ENCODE measurements at places on chromosomes 12 and 14.

DNA sequence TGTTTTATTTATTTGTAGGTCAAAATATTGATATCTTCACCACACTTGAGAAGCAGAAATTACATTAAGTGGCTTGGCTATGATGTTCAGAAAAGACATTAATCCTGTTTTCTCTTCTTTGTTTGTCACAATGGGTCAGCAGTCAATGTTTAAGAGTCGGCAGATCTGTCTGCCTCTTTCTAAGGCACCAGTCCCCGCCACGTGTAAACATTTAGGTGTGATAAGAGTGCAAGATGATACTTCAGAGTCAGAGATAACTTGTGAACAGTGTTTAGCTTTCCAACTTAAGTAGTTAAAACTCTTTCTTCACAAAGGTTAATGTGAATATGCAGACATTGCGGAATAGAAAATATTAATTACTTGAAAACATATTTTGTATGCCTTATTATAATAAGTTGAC, 160.9 kb downstream of the OTOGL start:
- DNase-seq: no peak

GRCh38 chr12:127941332-127941731, 325.6 kb upstream of the TMEM132C start:
- DNase-seq: no peak

DNA sequence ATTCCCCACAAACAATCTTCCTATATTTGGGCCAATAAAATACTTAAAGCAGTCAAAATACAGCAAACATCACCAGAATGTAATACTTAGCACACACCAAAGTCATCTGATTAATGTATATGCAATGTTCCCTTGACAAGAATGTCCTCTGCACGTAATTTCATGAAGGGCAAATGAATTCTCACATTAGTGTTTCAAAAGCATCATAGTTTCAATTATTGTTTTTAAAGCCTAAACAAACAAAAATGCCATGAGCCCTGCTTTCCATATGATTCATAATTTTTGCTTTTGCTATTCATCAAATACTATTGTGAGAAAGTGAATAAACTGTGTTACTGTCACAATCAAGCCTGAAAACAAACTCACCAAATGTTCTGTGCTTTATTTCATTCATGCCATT, 156.0 kb downstream of the EPS8 start:
- DNase-seq: no peak

GRCh38 chr14:76828339-76829012, 2.3 kb downstream of the LRRC74A start:
- DNase-seq: no peak

GRCh38 chr12:65828711-65829339, 4.5 kb downstream of the HMGA2 start:
- DNase-seq: no peak

DNA sequence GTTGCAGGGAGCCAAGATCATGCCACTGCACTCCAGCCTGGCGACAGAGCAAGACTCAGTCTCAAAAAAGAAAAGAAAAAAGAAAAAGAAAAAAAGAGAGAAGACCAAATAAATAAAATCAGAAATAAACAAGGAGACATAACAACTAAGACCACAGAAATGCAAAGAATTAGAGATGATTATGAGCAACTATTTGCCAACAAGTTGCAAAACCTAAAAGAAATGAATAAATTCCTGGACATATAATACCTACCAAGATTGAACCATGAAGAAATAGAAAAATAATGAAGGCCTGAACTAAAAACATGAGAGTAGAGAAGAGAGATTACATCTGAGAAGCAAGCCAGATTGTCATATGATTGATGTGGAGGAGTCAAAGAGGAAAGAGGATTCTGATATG, 17.6 kb upstream of the EPS8 start:
- no peak for DNase-seq

- no peak for DNase-seq
Measured at GRCh38 chr12:120901818-120902217, 2.3 kb downstream of the SPPL3 start.

- no peak for DNase-seq
Measured at GRCh38 chr14:87158283-87158682, 834.7 kb downstream of the GALC start.

DNA sequence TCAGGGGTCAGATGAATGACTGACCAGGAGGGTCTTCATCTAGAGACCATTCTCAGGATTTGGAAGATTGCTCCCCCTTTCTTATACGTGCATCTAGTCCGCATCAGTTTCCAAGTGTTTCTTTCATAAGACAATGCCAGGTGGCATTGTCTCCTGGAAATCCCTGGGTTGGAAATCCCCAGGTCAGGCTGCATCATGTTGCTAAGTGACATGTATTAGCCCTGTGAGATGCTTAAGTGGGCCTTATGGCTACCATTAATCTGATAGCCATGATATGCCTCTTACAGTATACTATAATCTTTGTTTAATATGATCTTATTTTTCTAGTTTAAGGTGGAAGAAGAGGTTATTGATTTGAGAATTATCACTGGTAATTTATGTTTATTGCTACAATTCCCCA, 92.8 kb downstream of the DIO3 start:
- DNase-seq: no peak

DNA sequence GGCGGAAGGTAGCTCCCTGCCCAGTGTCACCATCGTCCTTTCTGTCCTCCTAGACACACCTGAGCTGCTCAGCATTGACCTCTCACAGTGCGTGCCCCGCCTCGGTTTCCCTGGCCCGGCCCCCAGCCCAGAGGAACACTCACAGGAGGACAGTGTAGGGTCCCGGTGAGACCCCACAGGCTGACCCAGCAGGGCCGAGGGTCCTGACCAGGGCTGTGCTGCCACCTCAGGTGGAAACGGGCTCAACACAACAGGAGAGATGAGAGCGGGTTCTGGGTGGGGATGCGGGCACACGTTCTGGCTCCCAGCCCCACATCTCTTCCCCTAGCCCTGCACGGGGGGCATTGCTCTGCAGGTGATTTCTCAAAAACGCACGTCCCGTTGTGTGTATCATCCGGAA, 98.1 kb downstream of the PIWIL1 start:
- DNase-seq: no peak

- DNase-seq: no peak
Measured at GRCh38 chr12:4320497-4320852, 538 bp upstream of the TIGAR start.

GRCh38 chr12:14629832-14630710, 62.4 kb upstream of the PLBD1 start:
- DNase-seq: peak; percentile 70

DNA sequence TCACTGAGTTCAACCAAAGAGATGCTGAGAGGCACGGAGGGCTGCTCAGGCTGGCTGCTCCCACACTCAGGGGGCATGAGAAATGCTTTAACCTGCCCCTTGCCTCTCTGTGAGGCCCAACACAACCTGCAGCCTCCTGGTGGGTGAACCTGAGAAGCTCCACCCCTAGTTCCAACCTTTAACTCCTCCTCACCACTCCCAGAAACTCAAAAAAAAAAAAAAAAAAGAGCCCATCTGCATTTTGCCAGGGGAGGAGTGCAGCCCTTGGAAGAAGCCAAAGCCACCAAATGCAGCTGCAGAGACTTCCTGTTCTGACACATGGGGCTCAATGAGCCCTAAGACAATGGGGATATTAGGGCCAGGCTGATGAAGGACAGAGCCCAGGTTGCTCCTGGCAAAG, 8.9 kb downstream of the KRT4 start:
- DNase-seq: no peak

Data from memory B cell (primary cell).